Memory B cell (primary cell): ENCODE measurements at places on chromosomes 2 and 18.

DNA sequence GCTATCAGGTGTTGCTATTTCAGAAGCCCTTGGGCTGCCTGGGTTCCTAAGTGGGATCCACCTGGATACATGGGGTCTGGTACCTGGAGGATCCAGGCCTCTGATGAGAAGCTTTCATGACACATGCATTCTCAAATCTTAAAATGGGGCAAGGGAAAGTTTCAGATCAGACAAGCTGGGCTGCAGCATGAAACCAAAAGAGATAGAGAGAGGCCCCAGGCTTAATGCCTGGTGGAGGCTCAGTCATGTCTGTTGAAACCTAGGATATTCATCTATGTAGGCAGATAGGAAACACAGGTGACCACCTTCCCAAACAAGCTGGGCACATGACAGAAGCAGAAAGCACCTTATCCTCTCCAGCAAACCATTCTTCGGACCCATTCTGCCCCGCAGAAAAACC is 18.8 kb upstream of the PLB1 start:
- DNase-seq, result no peak

DNA sequence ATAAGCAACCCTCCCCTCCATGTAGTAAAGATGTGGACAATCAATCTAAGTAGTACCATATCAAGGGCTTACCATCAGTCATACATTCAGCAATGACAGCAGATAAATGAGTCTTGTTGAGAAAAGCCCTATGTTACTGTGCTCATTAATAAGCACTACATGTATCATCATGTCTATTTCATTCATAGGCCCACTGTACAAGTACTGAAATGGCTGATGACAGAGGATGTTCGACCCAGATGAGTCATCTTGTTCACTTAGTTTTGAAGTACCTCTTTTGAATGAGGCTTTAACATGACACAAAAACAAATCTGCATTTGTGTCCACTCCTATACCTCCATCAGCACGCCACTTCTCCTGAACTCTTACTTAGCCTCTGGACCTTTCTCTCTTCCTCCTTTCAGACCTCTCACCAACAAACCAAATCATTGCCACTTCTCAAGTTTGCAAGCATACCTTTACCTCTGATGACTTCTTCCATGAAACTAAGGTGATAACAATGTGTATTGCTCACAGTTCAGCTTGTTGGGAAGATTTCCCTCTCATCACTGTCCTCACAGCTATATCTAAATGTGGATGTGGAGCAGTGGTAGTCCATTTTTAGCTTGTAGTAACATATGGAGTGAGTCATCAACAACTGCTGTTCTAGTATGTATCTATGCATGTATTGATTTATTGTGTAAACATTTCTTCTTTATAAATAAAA is 921.0 kb upstream of the SLC39A10 start:
- DNase-seq, result no peak

GRCh38 chr2:129744649-129745048 is 234.8 kb upstream of the RAB6C start:
- DNase-seq, result no peak

GRCh38 chr2:9356261-9356660 is 67.1 kb downstream of the ITGB1BP1 start:
- DNase-seq, result no peak

GRCh38 chr2:238857959-238858358 is 10.1 kb downstream of the TWIST2 start:
- DNase-seq, result no peak

DNA sequence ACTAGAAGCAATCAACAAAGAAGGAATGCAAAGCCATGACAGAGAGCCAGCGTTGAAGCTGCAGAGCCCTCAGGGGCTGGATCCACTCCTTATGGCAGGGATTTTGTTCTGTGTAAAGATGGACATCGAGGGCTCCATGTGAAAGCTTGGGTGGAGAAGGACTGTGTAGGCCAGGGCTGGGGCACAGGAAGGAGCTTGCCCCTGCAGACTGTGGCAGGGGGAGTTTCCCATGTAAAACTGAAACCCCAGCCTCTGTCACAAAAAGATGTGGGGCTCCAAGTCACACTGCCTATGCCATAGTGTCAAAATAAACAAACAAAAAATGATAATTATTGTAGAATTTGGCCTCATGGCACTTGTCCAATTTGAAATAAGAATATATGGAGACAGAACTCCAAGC is 408.7 kb upstream of the HS6ST1 start:
- no peak for DNase-seq

- no peak for DNase-seq
Observed at GRCh38 chr2:80209458-80209857, 95.1 kb downstream of the LRRTM1 start.

DNA sequence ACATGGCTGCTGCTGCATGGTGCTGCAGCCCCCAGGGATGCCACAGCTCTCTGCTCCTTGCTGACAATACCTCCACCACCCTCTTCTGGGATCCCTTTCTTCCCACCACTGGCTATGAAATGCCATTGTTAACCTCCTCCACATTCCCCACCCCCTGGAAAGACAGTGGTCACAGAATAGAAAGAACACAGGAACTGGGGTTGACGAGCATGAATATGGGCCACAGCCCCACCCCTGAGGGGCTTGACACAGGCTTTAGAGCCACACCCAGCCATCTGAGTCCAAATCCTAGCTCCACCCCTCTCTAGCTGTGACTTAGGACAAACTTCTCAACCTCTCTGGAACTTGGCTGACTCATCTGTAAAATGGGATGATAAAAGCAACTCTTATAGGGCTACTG is 47.3 kb downstream of the TMEM163 start:
- DNase-seq, result no peak

DNA sequence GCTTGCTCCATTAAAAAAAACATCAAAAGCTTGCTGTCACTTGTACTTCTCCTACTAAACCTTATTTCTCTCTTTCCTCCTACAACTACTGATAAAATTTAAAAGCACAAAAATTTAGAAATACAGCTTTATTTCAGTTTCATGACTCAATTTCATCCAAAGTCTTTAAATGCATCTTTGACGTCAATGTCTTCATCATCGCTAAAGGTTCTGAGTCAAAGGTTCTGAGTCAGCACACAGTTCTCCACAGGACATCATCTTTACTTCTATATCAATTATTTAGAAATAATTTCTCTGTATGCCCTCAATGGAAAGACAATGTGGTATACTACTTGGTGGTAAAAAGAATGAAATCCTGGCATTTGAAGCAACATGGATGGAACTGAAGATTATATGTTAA is 163.9 kb upstream of the DNMT3A start:
- no peak for DNase-seq

- DNase-seq, result no peak
Observed at GRCh38 chr2:233007270-233007669, 5.8 kb downstream of the NGEF start.

DNA sequence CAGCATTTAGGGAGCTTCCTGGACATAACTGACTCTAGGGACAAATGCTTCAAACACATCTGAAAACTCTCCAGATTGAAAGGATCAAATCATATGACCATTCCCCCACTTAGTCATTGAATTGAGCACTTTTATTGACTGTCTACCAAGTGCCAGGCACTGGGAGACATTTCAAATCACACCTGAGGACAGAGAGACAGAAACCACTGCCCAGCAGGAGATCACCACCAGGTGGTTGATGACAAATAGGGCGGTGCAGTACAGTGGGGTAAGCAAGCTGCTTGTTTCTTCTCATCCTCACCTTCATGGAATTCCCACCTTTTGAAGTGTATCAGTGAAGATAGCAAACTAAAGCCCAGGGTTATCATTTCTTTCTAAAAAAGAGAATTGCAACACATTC is 19.0 kb upstream of the CXCR4 start:
- peak; percentile 25 for DNase-seq

DNA sequence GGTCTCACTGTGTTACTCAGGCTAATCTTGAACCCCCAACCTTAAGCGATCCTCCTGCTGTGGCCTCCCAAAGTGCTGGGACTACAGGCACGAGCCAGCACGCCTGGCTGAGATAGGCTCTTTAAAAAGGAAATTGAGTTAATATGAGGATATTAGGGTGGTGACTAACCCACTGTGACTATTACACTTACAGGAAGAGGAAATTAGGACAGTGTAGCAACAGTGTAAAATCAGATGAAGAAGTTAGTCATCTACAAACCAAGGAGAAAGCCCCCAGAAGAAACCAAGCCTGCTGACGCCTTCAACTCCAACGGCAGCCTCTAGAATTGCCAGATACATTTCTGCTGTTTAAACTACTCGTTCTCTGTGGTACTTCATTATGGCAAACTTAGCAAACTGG is 711.9 kb downstream of the SUCLG1 start:
- DNase-seq, result no peak

DNA sequence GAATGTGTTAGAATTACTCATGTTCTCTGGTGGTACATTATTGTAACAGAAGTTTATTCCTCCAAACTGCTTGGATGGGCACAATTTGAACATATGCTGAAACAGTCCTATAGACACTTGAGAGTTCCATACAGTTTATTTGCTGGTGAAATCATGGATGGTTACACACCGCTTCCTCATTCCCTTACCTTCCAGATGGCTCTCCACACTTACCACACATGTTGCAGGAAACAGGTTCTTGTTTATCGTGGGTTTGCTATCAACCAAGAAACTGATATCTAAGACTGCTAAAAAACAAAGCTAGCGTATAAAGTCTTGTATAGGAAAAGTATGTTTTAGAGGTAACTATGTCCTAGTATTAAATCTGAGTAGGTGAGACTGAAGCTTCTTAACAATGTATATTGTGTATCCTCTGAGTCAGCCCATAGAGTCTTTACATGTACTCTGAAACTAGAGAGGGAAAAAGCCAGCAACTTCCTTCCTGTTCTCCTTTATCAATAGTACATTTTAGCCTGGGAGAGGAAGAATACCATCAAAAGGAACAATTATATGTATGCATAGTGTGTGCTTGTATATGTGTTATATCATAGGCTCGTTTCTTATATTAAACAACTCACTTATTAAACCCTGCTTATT is 313.1 kb downstream of the PLCL1 start:
- DNase-seq, result no peak

DNA sequence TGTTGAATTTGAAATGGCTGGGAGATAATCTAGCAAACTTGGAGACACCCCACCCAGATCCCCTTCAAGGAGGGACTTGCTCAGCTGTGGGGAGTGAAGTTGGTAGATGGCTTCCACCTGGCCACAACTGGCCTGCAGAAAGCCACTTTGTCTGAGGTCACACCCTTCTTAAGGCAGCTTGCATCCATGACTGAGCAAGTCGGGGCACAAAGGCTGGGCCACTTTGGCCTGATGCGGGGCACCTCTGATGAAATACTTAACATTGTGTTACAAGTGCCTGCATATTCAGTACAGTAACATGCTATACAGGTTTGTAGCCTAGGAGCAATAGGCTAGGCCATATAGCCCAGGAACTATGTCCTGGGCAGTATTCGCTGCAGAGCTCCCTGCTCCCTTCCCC is 13.4 kb upstream of the RPL37A start:
- DNase-seq, result no peak

DNA sequence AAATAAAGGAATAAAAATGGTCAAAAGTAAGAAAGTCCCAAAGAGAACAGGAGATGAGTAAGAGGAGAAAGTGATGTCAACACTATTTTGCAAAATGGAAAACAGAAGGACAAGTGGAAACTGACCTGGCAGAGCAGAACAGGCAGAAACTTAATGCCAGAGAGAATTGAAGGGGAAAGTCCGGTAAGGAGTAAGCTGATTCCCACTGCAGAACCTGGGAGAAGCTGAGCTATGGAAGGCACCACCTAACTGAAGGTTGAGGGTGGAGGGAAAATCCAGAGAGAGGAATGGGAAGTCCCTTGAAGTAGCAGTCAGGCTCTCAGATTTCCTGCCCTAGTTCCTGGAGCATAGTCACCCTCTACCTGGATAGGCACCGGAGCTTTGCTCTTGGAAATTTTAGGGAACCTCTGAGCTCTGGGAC is 59.8 kb downstream of the MOGAT1 start:
- DNase-seq, result no peak

DNA sequence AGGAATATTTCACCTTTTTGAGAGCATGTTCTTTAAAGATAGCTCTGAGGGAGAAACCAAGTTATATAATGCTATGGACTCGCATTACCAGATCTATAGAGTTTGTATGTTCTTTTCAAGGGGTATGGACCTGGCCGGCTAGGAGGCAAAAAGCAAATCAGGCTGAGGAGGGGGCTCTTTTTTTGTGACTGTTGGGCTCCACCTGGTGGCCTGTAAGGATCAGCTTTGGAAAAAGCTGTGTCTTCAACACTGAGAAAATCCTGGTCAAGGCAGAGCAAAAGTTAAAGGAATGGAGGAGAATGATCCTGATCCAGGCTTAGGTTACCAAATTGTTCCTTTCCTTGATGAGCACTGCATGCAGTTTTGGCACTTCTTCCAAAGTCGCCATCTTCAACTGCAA is 180.5 kb downstream of the DIS3L2 start:
- no peak for DNase-seq

- no peak for DNase-seq
Observed at GRCh38 chr2:160277151-160277550, 77.1 kb upstream of the ITGB6 start.

- DNase-seq, result no peak
Observed at GRCh38 chr2:98219152-98219551, 127.1 kb upstream of the CNGA3 start.

GRCh38 chr2:1584691-1585485 is 159.4 kb downstream of the PXDN start:
- DNase-seq, result no peak

- no peak for DNase-seq
Observed at GRCh38 chr18:35369126-35369525, 8.0 kb downstream of the ZNF396 start.

DNA sequence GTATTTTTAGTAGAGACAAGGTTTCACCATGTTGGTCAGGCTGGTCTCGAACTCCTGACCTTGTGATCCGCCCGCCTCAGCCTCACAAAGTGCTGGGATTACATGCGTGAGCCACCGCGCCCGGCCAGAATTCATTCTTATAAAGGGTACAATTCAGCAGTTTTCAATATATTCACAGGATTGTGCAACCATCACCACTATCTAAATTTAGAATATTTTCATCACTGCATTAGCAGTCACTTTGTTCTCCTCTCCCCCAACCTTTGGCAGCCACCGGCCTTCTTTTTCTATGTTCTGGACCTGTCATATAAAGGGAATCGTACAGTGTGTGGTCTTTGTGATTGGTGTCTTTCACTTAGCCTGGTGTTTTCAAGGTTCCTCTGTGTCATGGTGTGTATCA is 40.7 kb downstream of the TCF7L1 start:
- DNase-seq, result no peak

GRCh38 chr2:199457147-199458008 is at the start of gene SATB2:
SATB2 (minus strand) TSS chr2:199457939; CDS start chr2:199456037, 1,902 bp downstream.
- no peak for DNase-seq
